Left renal cortex interstitium (tissue), 4 donors: ENCODE measurements at places on chromosomes 4 and X. TPM values are rescaled to one million over a fixed set of nuclear protein-coding genes. Genes with fewer than 3 reads are reported as not detected.

DNA sequence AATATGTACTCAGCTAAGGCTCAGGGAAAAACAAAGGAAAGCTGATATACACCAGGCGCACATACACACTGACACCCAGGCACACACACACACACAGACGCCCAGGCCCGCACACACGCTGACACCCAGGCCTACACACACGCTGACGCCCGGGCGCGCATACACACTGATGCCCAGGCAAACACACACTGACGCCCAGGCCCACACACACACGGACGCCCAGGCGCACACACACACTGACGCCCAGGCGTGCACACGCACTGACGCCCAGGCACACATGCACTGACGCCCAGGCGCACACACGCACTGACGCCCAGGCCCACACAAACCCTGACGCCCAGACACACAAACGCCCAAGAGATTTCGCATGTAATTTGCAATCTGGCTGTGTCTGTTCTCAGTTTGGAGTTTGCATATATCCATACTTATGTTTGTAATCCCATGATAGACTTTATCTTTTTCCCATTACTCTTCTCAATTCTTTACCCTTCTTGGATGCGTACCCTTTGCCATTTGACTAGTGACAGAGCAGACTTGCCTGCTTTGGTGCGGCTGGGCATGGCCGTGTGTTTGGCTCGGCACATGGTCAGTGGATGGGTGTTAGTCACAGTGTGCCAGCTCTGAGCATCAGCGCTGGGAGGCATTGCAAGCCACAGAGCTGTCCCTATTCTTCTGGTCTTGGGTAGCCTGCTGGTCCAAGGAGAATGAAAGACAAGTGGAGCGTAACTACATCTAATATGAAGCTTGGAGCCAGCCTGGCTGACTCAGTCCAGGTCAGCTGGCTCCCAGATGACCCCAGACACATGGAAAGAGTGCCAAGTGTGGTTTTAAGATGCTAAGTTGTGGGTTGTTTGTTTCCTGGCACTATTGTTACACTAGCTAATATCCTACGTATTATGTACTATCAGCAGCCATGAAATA is 632.4 kb upstream of the ZFP42 start:
- DNase-seq, result no peak

- no peak for DNase-seq
Measured at GRCh38 chr4:47526281-47526680, 41.2 kb downstream of the ATP10D start.

DNA sequence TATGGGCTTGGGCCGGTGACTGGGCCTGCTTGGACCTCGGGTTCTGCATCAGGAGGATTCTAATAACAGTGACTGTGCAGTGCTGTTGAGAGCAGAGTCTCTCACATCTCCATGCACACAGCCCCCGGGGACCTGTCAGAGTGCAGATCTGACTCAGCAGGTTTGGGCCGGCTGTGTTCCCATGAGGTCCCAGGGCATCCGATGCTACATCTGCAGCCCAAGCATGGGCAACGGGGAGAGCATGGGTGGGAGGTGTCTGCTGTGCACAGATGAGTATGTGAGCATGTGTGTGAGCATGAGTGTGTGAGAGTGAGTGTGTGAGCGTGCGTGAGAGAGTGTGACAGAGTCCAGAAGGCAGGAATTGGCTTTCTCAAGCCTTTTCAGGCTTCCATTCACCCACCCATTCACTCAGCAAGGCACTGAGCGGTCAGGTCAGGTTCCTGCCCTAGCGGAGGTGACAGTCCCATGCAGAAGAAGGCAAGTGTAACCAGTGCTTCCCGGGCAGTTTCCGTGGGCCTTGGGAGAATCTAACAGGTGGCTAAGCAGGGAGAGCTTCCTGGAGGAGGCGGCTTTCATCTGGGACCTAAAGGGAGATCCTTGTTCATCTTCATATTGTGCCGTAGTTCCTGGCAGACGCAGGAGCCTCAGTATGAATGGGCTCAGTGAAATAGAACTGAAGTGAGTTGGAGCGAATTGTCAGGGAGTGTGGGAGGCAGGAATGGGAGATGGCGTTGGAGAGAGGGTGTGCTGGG is 62.6 kb downstream of the SORCS2 start:
- no peak for DNase-seq

- DNase-seq, result no peak
Measured at GRCh38 chr4:8362483-8362882, 78.0 kb downstream of the ACOX3 start.

- DNase-seq, result no peak
Measured at GRCh38 chr4:24778464-24779225, 16.7 kb upstream of the SOD3 start.

GRCh38 chr4:181677201-181677600 is 566.0 kb upstream of the TENM3 start:
- no peak for DNase-seq

The SERTM2 gene
- polyA plus RNA-seq, result not detected

DNA sequence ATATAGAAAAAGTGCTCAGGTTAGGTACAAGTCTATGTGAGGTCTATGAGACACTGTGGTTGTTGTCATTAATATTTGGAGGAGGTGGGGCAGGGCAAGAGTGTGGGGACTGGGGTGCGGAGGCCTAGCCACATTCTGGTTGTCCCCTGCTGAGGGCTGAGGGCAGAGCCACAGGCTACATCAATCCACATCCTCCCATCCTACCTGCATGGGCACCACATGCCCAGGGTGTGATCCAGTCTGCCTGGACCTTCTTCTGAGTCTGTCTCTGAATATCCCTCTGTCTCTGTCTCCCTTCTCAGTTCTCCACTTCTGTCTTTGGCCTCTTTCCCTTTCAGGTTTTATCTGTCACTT is 1.2 kb upstream of the GATA1 start:
- DNase-seq, result no peak

- no peak for DNase-seq
Measured at GRCh38 chr4:145984563-145984962, 45.9 kb upstream of the ZNF827 start.

The EIF1AX gene
- polyA plus RNA-seq, result 107 TPM

GRCh38 chrX:13087322-13088155 is 43.1 kb upstream of the FAM9C start:
- DNase-seq, result no peak

The BBS12 gene
- 14.3 TPM for polyA plus RNA-seq

GRCh38 chr4:101763576-101763975 is 27.0 kb upstream of the BANK1 start:
- DNase-seq, result no peak

The PAGE2 gene
- not detected for polyA plus RNA-seq

DNA sequence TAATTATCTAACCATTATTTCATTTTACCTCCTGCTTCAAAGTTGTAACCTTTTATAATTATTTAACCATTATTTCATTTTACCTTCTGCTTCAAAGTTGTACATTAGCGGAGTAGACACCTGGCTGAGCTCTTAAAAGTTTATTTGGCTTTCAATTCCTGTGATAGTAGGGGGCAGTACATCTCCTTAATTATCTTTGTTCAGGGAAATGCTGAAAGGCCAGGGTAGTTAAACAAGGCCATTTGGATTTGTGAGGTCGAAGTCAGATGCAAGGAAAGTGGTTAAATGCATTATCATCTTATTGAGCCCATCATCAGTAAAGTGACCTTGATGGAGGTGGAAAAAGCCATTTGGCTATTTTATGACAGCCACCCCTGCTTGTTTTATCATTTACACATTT is 210.6 kb downstream of the TENM3 start:
- DNase-seq, result no peak

DNA sequence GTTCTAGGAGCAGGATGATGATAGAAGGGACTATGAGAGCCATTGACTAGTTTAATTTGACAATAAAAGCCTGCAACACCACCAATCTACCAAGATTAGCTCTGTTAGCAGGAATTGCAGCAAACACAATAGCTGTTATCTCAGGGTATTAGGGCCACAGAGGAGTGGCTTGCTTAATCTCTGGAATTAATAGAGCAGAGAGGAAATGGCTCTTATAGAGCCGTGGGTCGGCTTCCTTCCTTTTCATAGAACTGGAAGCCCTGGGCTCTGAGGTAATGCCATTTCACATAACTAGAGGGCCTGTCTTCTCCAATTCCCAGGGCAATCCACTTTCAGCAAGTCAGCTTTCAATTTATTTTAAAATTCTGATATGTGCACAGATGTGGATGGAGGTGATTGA is 83.0 kb downstream of the MAMLD1 start:
- DNase-seq, result no peak

The ARAP2 gene
- 7.6 TPM for polyA plus RNA-seq

The DCAF8L2 gene
- not detected for polyA plus RNA-seq

The SLITRK2 gene
- polyA plus RNA-seq, result 1.5 TPM

DNA sequence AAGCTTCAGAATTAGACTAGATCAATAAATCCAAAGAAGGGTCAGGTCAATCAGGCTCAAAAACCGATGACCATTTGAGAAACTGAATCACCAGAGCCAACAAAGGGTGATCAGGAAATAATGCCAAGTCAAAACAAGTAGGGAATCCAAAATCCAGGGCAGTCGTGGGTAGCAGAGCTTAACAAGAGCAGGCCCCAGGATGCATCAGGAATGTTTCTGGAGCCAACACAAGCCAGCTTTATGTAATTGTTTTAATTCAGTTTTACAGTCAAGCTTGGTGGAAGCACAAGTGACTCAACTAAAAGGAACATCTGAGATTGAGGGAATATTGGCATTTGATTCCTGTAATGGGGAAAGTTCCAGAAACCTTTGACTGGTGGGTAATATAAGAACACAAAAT is 237.9 kb upstream of the EDA2R start:
- DNase-seq, result no peak

GRCh38 chrX:137550665-137551261 is 15.2 kb upstream of the ZIC3 start:
- DNase-seq, result no peak

DNA sequence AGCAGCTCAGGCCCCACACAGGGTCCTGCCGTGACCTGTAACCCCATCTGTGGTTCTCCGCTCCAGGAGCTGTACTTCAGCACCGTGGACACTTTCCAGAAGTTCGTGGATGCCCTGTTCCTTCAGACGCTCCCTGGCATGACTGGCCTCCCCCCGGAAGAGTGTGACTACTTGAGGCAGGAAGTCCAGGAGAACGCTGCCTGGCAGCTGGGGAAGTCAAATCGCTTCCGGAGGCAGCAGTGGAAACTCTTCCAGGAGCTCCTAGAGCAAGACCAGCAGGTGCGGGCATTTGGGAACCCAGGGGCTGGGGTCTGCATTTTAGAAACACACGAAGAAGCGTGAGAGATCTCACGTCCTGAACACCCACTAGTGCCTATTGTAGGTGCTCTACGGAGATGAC is 72.5 kb downstream of the EVC start:
- DNase-seq, result no peak

DNA sequence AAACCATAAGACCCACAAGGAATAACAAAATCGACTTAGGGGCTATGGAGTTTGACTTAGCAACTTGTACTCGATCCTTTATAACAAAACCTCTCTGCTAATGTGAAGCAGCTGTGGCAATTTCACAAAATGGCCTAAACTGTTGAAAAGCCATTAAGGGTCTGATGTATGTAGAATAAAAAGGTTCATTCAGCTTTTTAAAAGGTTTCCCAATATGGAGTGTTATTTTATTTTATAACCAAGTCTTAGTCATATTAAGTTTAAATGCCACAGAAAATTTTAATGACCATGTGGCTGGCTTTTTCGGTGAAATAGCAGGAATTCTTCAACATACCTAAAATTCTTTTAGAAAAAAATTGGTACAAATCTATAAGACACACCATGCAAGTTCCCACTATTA is 291.8 kb upstream of the HAND2 start:
- DNase-seq, result no peak
